ENCODE measurements at places on chromosomes 11 and 22. TPM values are rescaled to one million over a fixed set of nuclear protein-coding genes. Genes with fewer than 3 reads are reported as not detected.

Gene OR8B12
- not detected for total RNA-seq

Gene MS4A12
- total RNA-seq, result not detected

Gene CBLIF
- total RNA-seq, result not detected

Gene CCDC81
- 2.6 TPM for total RNA-seq

Gene FADS3
- total RNA-seq, result 22.1 TPM

Gene MMP27
- not detected for total RNA-seq

Gene DGAT2
- 0.16 TPM for total RNA-seq

Gene PRDM10
- 8.0 TPM for total RNA-seq

Gene ZNF74
- 44.3 TPM for total RNA-seq

Gene ABTB2
- total RNA-seq, result 1.7 TPM

Gene SPI1
- total RNA-seq, result not detected

Gene NCAM1
- total RNA-seq, result 23.6 TPM

Gene HOATZ
- total RNA-seq, result not detected

Gene CASP1
- total RNA-seq, result 21.0 TPM

Gene KLHDC7B
- total RNA-seq, result 2.4 TPM

Gene TSPAN32
- 0.33 TPM for total RNA-seq

Gene UBASH3B
- total RNA-seq, result 3.5 TPM

Gene OR52E8
- not detected for total RNA-seq

Gene DERL3
- not detected for total RNA-seq

Gene CTNND1
- 83.1 TPM for total RNA-seq

Gene RNF26
- total RNA-seq, result 7.1 TPM

Gene MUC15
- 0.25 TPM for total RNA-seq

Gene CKAP5
- 79.5 TPM for total RNA-seq

Gene WNT11
- not detected for total RNA-seq

Gene ZNF202
- 2.5 TPM for total RNA-seq

Data from fibroblast of the aortic adventitia (primary cell).